Umbilical cord (tissue), 2 donors: ENCODE measurements at places on chromosomes 1 and 21. TPM values are rescaled to one million over a fixed set of nuclear protein-coding genes. Genes with fewer than 3 reads are reported as not detected.

Gene TNNI3K
- 12.5 TPM for total RNA-seq

Gene IQGAP3
- total RNA-seq, result 4.6 TPM

GRCh38 chr1:39003794-39004193 is 12.7 kb downstream of the AKIRIN1 start:
- DNase-seq, result no peak

DNA sequence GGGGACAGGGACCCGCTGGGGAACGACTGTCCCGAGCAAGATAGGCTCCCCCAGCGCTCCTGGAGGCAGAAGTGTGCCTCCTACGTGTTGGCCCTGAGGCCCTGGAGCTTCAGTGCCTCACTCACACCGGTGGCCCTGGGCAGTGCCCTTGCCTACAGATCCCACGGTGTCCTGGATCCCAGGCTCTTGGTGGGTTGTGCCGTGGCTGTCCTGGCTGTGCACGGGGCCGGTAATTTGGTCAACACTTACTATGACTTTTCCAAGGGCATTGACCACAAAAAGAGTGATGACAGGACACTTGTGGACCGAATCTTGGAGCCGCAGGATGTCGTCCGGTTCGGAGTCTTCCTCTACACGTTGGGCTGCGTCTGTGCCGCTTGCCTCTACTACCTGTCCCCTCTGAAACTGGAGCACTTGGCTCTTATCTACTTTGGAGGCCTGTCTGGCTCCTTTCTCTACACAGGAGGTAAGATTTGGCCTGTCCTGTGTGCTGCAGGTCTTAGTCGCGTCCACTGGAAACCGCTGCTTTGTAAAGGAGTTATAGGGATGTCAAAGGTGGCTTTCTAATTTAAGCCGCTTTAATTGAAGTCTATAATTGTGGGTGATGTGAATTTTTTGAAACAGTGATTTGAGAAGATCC is 717 bp downstream of the UBIAD1 start:
- DNase-seq, result no peak

- DNase-seq, result peak; percentile 55
These were observed 13.2 kb upstream of the PRMT2 start for GRCh38 chr21:46622226-46622625.

- DNase-seq, result no peak
These were observed 33.1 kb upstream of the LRRC3 start for GRCh38 chr21:44421901-44422840.

Gene CRYAA
- total RNA-seq, result not detected

Gene CRTC2
- total RNA-seq, result 22.6 TPM

GRCh38 chr1:22969304-22969709 is 3.4 kb downstream of the LACTBL1 start:
- DNase-seq, result peak; percentile 92

DNA sequence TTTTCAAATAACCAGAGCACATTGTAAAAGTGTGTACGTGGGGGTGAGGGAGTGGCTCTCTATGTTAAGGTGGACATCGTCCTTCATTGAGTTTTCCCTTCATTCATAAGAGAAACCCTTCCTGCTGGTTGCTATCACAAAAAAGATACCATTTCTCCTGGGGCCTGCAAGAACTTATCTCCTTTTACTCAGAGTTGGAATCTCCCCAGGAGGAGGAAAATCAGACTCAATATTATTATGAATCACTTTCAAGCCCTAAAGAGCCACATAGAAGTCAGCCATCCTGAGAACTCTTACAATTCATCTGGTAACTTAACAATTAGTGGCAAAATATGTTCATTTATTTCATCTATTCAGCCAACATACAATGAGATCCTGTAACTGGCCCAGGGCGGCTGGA is 27.1 kb upstream of the TGFBR3 start:
- DNase-seq, result peak; percentile 60

- peak; percentile 98 for DNase-seq
These were observed 55.2 kb upstream of the TARBP1 start for GRCh38 chr1:234533975-234534876.

DNA sequence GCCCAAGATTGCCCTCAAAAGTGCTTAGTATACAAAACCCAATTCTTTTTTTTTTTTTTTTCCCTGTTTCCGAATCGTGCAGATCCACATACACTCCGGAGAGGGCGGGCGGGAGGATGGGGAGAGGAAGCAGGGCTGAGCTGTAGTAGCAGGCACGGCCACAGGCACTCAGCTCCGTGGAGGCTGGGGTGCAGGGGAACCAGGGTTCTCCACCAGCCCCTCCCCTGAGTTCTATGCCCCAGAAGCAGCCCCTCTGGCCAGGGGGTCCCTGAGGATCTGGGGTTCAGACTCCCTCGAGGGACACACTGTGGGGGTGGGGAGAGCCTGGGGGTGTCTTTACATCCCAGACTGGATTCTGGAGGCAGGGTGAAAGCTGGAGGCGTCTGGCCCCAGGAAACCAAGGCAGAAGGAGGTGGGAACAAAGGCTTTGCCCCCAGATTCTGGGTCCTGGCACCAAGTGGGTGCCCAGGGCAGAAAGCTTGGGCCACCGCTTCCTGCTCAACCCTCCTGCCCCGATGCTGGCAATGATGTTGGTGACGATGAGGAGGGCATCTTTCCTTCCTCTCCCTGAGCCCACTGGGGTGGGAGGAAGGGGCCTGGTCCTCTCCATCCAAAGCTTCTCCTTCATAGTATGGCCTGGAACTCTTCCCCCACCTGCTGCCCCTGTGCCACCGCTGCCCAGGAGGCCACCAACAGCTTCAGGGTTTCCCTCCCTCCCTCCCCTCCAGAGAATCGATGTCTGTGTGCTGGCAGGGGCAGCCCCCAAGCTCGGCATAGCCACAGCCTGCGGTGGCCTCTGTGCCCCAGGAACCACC is 106.4 kb upstream of the TARDBP start:
- no peak for DNase-seq

DNA sequence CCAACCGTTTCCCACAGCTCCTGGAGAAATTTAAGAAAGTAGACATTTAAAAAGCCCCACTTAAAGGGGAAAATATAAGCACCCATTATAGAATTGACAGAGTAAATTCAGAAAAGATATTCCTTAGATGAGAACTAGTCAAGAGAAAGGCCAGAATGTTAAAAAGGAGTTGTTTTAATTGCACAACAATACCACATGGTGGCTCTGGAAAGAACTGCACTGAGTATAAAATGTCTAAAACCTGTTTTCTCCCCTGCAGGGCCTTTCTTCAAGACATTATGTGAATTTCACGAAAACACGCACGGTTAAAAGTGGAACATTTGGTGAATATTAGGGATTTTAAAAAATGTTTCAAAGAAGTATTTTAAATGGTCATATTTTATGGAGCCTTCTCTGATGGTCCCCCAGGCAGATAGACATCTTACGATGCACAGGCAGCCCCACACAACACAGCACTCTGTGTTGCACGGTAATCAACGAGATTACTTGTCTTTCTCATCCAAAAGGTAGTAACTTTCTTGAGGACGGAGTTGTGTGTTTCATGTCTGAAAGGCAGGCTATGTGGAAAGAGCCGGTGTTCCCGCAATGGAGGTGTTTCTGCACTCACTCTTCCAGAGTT is 101.9 kb downstream of the PRRX1 start:
- DNase-seq, result peak; percentile 57

DNA sequence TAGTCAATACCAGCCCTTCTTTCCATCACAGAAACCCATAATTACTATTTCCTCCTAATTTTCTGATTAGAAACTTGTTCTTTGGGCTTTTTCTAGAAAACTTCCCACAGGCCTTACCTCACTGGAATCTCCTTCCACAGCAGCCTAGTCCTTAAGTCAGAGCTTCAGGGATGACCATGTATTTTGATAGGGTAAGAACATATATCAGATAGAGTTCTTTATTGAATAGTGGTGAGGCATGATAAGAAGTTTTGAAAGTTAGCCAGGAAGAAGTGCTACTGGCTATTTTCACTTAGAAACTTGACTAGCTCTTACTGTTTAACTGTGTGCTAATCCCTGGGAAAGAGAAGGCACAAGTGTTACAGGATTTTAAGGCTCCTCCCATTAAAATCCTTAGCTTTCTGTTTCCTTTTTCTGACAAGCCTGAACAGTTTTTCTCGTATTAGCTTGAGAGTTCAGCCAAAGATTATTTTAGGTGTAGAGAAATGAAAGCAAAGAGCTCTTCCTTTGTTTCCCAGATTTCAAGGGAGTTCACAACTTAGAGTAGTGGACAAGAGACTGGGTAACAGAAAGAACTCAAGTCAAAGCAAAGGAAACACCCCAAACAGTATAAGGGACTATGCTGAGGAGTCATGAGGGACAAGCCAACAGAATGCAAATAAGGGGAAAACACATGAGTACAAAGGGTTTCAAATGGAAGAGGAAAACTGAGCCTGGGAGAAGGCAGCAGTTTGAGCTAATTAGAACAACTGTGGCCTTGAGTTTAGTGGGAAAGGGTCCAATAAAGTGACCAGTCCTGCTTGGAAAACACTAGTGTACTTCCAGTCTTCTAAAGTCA is 37.2 kb upstream of the AIM2 start:
- peak; percentile 39 for DNase-seq

GRCh38 chr1:149888999-149889289 is 10.4 kb upstream of the BOLA1 start:
- DNase-seq, result no peak

- no peak for DNase-seq
These were observed 2.8 kb downstream of the SCNN1D start for GRCh38 chr1:1282998-1283397.

DNA sequence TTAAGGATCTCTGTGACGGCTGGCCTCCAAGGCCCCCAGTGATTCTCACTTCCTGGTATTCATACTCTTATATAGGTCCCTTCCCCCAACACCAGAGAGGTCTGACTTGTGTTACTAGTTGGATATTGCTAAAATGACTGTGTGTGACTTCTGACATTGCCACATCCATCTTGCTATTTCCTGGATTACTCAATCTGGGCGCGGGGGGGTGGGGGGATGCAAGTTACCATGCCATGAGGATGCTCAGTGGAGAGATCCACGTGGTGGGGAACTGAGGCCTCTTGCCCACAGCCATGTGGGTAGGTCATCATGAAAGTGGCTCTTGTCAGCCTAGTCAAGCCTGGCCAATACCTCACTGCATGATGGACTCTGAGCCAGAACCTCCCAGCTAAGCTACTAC is 117.0 kb downstream of the UBE2U start:
- no peak for DNase-seq

- DNase-seq, result no peak
These were observed 117.1 kb upstream of the IPO9 start for GRCh38 chr1:201711811-201712210.

DNA sequence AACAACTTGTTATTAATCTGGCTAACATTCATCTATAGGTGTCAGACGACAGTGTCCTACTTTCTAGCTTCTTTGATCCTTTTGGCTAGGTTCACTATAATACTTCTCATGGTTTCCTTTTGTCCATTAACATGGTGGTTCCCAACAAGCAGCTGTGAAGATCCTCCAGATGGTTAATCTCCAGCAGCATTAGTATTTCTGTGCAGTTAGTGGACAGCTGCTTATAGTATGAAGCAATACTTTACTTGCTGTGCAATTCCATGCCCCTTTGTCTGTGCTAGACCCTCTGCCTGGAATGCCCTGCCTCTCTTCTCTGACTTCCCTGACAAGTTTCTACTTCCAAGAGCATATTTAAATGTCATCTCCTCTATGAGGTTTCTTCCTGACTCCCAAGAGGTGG is 41.7 kb upstream of the ARHGAP29 start:
- DNase-seq, result no peak

DNA sequence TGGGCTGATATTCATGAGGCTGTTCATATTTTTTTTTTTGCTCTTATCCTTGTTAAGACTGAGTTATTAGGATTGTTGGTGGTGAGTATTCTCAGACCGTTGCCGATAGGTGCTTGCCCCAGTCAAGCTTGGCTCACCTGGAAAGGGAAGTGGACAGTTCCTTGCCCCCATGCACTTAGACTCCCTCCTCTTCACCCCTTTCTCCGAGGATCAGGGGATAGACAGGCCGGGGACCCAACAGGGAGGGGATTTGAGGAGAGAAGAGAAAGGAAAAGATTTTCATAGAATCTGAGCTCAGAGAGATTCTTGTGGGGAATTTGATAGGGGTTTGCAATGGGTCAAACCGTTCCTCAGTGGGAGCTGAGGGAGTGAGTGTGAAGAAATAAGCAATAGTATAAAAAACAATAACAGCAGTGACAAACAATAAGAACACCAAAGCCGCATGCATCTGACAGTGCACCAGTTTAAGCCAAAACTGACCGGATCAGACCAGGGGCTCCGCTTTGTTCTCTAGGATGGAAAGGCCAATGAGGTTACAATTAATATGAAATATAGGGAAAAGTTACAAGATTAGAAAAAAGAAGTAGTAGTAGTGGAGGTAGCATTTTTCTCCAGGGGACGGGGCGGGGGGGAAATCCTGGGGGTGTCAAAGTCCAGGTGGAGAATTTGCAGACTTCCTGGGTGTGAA is 8.9 kb downstream of the PAX7 start:
- no peak for DNase-seq

- DNase-seq, result peak; percentile 46
These were observed 15.1 kb upstream of the EPB41 start for GRCh38 chr1:28899267-28899666.

DNA sequence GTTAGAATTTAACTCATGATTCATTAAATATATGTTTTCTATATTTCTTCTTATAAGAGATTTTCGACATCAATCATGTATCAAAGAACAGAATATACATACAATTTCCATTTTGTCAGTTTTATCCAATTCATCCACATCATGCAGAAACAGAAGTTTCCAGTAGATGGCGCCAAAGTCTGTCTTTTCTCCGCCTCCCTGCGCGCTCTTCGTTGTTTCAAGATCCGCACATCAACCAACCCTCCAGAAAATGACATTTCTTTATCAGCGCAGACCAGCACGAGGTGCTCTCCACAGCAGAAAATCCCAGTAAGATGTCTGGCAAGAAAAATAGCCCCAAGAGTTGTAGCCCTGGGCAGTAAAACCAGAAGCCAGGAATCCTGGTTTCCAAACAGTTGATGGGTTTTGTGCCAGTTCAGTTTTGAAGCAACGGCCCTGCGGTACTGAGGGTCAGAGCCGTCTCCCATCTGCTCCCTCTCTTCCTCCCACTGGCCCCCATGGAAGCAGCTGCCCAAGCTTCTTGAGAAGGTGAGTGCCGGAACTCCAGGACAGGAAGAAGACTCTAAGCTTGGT is 38.6 kb upstream of the GPR137B start:
- peak; percentile 75 for DNase-seq

DNA sequence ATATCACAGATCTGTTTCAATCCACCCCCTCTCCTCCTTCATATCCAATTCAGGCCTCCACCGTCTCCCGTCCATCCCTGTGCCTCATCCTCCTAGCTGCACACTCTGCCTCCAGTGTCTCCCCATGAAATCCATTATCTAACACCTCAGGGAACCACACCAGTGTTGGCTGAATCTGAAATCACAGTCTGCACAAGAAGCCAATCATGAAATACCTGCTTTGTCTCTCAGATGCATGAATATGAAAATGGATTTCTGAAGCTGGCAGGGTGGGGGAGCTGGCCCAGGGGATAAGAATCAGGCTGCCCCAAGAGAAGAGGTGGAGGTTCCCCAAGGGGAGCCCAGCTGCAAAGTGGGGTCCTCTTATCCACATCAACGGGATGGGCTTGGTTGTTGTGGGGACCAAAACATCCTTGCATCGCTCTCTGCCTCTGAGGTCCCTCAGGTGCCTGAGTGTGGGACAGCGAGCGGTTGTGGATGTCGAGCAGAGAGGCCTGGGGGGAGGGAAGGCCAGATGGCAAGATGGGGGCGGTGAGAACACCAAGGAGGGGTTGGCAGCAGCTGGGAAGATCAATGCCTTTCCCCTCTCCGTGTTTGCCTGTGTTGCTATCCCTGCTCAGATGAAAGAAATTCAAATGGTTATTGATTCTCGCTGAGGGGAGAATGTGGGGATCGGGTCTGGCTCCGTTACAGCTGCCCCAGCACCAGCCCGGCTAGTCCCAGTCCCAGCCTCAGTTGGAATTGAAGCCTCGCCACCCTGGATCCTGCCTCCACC is 237.3 kb upstream of the POU3F1 start:
- DNase-seq, result no peak

GRCh38 chr1:83978056-83978455 is 20.9 kb downstream of the TTLL7 start:
- DNase-seq, result no peak
